CD4-positive, alpha-beta T cell treated with Interleukin-15 for 4 hours (primary cell): ENCODE measurements at places on chromosomes 2 and 18.

- no peak for DNase-seq
Measured at GRCh38 chr2:60376252-60376651, 177.2 kb downstream of the BCL11A start.

- no peak for DNase-seq
Measured at GRCh38 chr2:227082286-227082685, 81.7 kb downstream of the COL4A4 start.

GRCh38 chr2:10951558-10952414, 40.1 kb downstream of the KCNF1 start:
- no peak for DNase-seq

GRCh38 chr2:52886556-52886955, 881.0 kb upstream of the CHAC2 start:
- no peak for DNase-seq

DNA sequence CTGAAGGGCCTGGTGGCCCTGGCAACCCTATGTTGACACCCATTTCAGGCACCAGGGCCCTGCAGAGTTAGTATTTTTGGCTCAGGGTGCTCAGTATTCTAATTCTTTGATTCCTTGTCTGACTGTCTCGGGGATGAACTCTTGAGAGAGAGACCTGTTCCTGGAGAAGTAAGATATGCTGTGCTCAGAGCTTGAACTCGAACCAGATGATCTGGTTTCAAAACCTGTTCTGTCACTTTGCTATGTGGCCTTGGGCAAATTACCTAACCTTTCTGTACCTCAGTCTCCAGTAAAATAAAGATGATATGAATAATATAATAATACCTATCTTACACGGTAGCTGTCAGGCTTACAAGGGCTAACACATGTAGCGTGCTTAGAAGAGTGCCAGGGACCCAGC, 294.2 kb downstream of the DYSF start:
- DNase-seq: no peak

DNA sequence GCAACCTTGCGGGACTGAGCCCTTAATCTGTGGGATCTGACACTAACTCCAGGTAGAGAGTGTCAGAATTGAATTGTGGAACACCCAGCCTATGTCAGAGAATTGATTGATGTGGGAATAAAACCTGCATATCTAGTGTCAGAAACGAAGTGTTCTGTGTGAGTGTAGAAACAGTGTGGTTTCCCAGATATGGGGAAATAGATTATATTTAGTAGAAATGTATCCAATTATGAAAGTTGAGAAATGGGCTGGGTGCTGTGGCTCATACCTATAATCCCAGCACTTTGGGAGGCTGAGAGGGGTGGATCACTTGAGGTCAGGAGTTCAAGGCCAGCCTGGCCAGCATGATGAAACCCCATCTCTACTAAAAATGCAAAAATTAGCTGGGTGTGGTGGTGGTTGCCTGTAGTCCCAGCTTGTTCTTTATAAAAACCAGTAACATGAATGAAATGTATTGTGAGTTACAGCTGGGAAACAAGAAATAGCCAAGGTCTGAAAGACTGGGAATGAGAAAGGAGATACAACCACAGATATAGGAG, 4.3 kb upstream of the TP53I3 start:
- DNase-seq: no peak

GRCh38 chr2:111903930-111904439, 5.6 kb downstream of the MERTK start:
- no peak for DNase-seq

- DNase-seq: no peak
Measured at GRCh38 chr2:109253217-109253616, 124.2 kb downstream of the SH3RF3 start.

DNA sequence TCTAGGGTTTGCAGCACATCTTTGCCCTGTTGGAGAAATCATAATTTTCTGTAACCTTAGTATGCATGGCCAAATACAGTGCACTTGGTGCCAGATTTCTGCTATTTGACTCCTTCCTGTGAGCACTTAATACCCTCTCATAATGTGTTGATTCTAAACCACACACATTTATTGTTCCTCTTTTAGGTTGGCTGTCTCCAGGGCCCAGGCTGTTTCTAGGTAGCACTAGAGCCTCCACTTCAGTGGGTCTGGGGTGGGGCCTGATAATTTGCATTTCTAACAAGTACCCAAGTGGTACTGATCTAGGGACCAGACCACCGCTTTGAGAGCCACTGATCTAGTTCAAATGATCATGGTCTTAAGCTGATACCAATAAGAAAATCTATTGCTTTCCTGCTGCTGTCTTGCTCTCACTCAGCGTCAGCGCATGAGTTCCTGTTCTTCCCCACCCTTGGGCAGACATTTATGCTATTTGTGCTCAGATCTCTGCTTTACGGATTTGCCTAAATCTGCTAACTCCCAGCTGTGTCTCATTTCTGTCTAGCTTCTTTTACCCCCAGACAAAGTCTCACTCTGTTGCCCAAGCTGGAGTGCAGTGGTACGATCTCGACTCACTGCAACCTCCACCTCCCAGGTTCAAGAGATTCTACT, 7.4 kb downstream of the PTRHD1 start:
- DNase-seq: no peak

DNA sequence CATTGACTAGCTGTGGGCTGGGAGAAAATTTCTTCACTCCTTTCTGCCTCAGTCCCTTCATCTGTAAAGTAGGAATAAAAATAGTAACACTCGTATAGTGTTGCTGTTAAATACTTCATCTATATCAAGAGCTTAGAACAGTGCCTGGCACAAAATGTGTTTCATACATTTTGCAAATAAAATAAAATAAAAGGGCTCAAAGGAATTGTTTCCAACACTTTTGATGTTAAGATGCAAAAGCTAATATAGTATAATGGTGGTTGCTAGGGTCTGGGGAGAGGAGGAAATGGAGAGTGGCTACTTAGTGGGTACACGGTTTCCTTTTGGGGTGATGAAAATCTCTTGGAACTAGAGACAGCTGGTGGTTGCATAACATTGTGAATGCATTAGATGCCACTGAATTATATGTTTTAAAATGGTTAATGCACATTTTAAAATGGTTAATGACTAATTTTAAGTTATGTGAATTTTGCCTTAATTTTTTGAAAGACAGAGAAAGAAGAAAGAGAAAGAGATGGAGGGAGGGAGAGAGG, 542.1 kb upstream of the ID2 start:
- no peak for DNase-seq

- no peak for DNase-seq
Measured at GRCh38 chr2:219525533-219526232, 11.4 kb downstream of the ASIC4 start.

DNA sequence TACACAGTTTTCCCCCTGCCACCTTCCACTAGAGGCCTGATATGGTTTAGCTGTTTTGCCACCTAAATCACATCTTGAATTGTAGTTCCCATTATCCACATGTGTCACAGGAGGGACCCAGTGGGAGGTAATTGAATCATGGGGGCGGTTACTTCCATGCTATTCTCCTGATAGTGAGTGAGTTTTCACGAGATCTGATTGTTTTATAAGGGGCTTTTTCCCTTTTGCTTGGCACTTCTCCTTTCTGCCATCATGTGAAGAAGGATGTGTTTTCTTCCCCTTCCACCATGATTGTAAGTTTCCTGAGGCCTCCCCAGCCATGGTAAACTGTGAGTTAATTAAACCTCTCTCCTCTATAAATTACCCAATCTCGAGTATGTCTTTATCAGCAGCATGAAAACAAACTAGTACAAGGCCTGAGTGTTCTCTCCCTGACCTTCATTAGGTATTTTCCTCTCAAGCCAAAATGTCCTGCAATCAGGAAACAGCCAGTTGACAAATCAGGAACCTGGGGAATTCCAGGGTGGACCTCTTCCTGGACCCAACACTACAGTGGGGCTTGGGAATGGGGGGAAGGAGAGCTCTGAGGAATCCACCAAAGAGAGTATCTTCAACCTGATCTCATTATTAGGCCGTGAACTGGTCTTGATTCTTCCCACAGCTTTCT, 129.9 kb downstream of the TXNL1 start:
- no peak for DNase-seq

GRCh38 chr2:176138526-176138922, 9.0 kb downstream of the HOXD8 start:
- no peak for DNase-seq

- DNase-seq: no peak
Measured at GRCh38 chr18:484749-485464, 15.6 kb downstream of the COLEC12 start.

- no peak for DNase-seq
Measured at GRCh38 chr18:36157441-36157840, 27.7 kb downstream of the ELP2 start.

DNA sequence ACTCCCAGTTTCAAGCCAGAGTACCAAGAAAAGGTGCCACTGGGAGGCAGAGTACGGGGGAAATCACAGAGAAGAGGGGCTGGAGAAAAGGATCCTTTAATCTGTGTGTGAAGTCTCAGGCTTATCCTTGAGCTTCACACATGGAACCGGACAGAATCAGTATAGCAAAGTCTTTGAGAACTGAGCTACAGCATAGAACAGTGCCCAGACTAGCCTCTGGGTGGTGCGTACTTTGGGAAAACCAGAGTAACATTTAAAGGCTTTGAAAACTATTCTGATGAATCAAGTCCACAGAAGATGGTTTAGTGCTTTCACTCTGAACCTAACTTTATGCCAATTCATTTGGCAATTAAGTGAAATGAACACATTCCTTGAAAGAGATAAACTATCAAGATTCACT, 83.1 kb downstream of the BABAM2 start:
- DNase-seq: no peak

GRCh38 chr2:220499225-220499624, 871.8 kb downstream of the SLC4A3 start:
- no peak for DNase-seq

DNA sequence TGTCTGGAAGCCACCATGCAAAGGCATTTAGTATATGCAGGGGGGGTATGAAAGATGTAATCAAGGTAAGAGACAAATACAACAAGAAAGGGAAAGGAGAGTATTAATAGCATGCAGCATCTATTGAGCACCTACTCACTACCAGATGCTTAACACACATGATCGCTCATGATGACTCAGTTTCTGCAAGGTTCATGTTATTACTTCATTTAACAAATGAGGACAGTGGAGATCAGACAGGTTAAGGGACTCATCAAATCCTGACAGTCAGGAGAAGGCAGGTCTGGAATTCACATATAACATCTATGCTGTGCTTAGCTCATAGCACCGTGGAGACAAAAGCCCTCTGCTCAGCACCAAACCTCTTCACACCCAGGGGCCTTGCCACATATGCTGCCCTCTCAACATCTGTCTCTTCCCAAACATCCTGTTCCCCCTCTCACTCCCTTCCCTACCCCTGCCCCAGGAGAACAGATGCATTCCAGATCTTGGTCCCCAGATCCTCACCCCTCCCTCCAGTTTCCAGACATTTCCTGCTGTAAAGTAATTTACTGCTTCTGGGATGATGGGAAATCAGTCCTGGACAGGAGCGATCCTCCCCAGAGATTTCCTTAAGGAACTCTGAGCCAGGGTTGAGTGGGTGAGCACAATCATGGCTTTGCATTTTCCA, 155.3 kb downstream of the ANTXR1 start:
- no peak for DNase-seq

DNA sequence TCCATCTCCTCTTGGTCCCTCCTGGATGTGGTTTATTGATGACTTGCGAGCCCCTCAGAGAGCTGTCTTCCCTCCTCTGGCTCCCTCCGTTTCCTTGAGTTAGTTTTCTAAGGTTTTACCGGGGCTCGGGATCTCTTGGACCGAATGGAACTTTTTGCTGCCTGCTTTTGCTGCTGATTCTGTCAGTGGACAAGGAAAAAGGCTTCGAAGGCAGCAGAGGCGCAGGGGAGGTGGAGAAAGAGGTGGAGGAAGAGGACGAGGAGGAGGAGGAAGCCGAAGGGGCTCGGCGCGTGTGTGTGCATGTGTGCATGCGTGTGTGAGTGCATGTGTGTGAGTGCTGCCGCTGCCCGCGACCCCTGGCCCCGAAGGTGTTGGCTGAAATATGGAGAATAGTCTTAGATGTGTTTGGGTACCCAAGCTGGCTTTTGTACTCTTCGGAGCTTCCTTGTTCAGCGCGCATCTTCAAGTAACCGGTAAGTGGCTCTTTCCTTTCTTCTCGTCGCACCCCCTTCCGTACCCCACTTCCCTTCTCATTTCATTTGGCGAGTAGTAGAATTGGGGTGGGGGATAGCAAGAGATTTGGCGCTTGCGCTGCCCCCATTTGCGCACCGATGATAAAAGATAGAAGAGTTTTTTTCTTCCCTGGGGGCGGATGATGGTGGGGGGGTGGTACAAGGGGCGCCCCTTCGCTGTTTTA, 557 bp downstream of the DCC start:
- no peak for DNase-seq

- DNase-seq: no peak
Measured at GRCh38 chr18:57175532-57175931, 28.6 kb downstream of the BOD1L2 start.

DNA sequence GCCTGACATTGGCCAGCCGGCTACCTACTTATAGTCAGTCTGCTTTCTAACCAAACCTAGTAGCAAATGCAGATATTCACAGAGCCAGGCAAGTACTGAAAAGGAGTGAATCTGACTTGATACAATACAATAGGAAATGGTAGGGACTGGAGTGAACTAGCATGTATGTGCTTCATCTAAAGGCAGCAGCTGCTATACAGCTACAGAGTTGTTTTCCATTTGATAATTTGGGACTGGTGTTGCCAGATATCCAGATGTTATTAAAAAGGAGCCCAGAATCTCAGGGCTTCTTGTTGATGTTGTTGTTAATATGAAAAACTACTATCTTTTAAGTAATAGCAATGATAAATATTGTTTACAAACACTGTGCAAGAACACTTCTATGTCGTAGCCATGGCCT, 159.4 kb downstream of the BABAM2 start:
- no peak for DNase-seq

DNA sequence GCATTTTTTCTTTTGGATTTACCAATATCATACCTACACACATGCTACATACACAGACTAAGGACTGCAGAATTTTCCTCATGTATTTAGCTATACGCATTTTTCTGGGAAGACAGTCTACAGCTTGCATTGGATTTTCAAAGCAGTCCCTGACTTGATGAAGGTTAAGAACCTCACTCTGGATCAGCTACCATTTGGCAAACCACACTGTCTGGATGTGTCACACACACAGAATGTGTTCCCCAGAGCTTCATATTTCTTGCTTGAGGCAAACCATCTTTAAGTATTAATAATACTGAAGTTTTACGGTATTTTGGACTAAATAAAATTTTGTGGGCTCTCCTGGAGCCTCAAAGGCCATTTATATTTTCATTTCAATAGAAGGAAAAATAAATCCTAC, 102.3 kb downstream of the TCF4 start:
- no peak for DNase-seq

GRCh38 chr18:3224223-3224622, 4.5 kb upstream of the MYOM1 start:
- DNase-seq: no peak

DNA sequence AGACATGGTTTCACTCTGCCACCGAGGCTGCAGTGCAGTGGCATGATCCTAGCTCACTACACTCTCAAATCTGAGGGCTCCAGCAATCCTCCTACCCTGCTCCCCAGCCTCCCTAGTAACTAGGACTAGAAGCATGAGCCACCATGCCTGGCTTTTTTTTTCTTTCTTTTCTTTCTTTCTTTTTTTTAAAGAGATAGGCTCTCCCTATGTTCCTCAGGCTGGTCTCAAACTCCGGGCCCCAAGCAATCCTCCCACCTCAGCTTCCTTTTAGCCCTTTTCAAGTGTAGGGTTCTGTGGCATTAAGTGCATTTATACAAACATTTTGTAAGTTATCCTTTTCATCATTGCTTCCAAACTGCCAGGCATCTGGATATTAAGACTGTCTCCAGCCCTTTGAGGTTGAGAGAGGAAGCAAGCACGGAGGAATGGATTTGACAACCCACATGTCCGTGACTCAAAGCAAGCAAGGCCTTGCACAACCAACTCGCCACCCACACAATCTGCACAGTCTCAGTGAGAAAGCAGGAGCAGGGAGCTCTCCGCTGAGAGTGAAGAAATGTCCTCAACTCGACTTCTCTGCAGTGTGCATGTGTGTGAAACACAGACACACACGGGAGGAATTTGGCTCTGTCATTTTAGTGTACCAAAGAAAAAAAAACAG, 65.6 kb downstream of the ATP8B1 start:
- DNase-seq: no peak
